NCI-H1694 (cell line): ENCODE measurements at places on chromosomes 1 and 21.

DNA sequence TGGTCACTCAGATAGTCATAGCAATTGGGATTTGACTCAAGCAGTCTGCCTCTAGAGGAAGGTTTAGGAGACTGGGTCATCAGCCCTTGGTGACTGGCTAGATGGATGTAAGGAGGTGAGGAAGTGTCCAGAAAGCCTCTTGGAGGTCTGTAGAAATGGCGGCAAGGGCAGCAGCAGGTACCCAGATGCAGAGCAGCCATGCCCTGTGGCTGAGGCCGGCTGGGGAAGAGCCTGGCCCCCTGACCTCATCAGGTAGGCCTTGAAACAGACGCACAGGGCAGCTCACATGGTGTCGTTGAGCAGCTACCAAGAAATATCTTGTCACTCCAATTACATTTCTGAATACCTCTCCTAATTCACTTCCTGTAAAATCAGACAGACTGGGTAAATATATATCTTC is 98.2 kb downstream of the DMRTB1 start:
- DNase-seq: no peak

DNA sequence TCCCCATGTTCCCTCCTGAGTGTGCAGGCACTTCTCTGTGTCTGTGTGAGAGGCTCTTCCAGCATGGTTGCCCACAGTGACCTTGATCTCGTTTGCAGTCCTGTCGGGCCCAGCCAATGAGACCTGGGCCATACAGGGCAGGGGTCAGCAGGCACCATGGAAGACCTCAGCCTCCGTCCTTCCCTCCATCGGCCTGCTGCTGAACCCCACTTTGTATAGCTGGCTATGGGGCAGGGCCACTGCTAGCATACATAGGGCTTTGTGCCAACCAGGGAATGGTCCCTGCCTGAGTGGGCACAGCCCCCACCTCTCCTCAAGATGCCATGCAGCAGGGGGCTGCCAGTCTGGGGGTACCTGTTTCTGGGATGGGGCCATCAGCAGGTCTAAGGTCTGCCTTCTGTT is 3.8 kb downstream of the C1orf35 start:
- DNase-seq: no peak

DNA sequence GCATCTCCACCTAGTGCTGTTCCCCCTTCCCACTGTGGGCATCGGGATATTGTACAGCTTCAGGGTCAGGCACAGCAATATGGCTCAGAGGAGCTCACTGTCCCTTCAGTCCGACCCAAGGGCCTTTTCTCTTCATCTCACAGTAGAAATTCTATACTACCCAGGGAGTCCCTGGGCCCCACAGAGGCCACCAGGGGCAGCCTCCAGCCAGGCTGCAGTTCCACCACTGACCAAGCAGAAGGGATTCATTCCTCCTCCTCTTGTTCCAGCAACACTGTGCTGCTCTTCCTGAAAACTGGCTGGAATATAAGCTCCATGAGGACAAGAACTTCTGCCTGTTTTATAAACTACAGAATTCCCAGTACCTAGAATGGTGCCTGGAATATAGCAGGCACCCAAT is 70.5 kb downstream of the CD34 start:
- DNase-seq: no peak

- DNase-seq: no peak
These were observed 2.7 kb upstream of the RAB29 start for GRCh38 chr1:205777994-205778393.

- peak; percentile 35 for DNase-seq
These were observed 42.9 kb upstream of the CD53 start for GRCh38 chr1:110829955-110830553.
